ENCODE measurements at places on chromosomes 6 and 20.

DNA sequence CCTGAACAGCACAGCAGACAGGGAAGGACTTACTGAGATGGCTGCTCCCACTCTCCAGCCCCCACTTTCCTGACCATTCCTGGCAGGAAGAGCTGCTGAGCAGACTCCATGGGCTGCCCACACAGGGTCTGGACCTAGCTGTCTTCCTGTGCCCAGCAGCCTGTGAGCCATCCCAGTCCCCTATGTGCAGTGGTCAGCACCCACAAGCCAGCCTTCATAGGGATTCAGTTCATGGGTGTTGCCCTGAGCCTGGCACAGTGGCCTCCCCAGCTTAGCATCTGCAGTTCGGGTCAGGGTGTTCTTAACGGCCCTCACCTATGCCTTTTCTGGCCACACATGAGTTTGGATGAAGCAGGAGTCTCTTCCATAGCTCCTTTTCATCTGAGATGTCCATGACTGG lies 32.0 kb downstream of the UBD start:
- no peak for DNase-seq

DNA sequence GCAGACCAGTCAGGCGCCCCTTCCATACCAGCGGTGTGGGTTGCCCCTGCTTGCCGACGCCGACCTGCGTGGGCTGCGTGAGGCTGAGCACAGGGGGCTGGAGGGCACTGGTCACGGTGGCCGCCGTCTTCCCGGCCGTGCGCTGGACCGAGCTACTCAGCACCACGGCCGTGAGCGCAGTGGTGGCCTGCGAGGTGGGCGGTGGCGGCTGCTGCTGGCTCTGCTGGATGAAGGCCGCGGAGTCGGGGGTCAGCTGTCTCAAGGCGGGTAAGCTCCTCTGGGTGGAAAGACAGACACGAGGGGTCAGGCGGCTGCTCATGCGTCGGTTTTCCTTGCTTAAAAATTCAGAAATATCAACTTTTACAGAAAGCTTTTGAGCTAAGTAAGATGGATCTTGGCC lies 59.2 kb downstream of the TAF4 start:
- no peak for DNase-seq

DNA sequence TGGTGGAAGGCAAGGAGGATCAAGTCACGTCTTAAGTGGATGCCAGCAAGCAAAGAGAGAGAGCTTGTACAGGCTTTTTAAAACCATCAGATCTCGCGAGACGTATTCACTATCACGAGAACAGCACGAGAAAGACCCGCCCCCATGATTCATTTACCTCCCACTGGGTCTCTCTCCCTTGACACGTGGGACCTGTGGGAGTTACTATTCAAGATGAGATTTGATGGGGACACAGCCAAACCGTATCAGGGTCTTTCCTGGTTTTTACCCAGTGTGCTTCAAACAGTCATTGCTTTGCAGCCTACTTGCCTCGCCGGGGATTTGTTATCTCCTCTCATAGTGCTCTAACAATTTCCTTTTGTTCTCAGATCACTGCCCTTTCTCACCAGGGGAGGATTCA lies 108.2 kb downstream of the UST start:
- no peak for DNase-seq

GRCh38 chr6:52115891-52116604 lies 28.6 kb upstream of the PKHD1 start:
- no peak for DNase-seq

- no peak for DNase-seq
Observed at GRCh38 chr6:146240322-146240721, 211.5 kb downstream of the GRM1 start.

- DNase-seq: no peak
Observed at GRCh38 chr6:108837236-108837971, 10.8 kb upstream of the ARMC2 start.

- DNase-seq: no peak
Observed at GRCh38 chr20:45070932-45071632, 29.8 kb downstream of the KCNS1 start.

GRCh38 chr20:50987493-50988210 lies 29.0 kb downstream of the MOCS3 start:
- DNase-seq: peak; percentile 68

GRCh38 chr6:5315881-5316280 lies 54.6 kb downstream of the FARS2 start:
- no peak for DNase-seq

DNA sequence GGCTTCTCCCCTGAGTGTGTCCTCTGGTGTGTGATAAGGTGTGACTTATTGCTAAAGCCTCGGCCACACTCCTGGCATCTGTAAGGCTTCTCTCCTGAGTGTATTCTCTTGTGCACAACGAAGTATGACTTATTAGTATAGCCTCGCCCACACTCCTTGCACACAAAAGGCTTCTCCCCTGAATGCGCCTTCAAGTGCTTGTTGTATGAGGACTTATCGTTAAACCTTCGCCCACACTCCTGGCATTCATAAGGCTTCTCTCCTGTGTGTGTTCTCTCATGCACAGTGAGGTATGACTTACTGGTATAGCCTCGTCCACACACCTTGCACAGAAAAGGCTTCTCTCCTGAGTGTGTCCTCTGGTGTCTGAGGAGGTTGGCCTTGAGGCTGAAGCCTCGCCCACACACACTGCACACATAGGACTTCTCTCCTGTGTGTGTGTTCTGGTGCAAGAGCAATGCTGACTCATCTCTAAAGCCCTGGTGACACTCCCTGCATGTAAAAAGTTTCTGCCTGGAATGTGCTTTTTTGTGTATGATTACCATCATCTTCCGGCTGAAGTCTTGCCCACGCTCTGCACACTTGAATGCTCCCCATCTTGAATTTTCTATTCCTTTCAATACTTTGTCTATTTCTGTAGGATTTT lies 20.4 kb downstream of the ZNF337 start:
- DNase-seq: no peak

DNA sequence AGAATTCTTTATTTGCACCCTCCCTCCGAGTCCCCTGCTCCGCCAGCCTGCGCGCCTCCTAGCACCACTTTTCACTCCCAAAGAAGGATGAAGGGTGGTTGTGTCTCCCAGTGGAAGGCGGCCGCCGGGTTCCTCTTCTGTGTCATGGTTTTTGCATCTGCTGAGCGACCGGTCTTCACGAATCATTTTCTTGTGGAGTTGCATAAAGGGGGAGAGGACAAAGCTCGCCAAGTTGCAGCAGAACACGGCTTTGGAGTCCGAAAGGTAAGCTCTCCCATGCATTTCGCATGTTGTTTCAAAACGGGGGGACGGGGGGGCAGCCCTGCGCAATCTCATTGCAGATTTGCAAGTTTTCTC lies 357 bp downstream of the PCSK2 start:
- DNase-seq: no peak

- DNase-seq: no peak
Observed at GRCh38 chr6:135850882-135851281, 619 bp upstream of the PDE7B start.

DNA sequence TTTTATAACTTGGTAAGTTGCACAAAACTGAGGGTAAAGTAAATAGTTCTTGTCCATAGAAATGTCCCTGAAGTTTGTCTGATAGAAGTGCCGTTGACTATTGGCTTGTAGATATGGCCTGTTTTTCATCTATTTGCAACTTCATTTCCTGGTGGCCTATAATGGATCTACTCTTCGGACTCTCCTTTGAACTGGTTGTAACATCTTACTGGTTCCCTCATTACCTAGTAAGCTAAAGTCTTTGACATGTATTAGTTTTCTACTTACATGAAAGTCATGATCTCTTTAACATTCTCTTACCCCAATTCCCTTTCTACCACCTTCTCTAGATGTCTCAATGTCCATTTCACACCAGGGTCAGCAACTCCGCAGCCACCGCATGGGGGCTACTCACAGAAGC lies 146.3 kb downstream of the GRM4 start:
- DNase-seq: no peak

- DNase-seq: no peak
Observed at GRCh38 chr6:55108134-55109130, 65.9 kb upstream of the HCRTR2 start.

DNA sequence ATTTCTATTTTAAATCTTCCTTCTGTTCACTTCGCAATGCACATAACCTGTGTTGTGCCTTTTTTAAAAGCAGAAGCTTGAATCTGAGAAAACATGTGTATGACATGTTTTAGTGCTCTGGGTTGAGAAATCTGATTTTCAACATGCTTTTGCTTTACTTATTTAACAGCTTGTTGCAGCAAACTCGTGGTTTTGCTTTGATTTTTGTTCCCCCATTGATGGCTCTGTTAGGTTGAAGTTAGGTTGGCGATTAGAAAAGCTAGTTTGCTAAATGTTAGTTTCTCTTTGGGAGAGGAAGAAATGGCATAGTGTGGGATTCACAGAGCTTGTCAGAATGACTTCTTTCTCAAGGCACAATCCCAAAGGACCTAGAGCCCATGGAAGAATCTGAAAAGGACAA lies 170.8 kb downstream of the TMEM242 start:
- DNase-seq: no peak

DNA sequence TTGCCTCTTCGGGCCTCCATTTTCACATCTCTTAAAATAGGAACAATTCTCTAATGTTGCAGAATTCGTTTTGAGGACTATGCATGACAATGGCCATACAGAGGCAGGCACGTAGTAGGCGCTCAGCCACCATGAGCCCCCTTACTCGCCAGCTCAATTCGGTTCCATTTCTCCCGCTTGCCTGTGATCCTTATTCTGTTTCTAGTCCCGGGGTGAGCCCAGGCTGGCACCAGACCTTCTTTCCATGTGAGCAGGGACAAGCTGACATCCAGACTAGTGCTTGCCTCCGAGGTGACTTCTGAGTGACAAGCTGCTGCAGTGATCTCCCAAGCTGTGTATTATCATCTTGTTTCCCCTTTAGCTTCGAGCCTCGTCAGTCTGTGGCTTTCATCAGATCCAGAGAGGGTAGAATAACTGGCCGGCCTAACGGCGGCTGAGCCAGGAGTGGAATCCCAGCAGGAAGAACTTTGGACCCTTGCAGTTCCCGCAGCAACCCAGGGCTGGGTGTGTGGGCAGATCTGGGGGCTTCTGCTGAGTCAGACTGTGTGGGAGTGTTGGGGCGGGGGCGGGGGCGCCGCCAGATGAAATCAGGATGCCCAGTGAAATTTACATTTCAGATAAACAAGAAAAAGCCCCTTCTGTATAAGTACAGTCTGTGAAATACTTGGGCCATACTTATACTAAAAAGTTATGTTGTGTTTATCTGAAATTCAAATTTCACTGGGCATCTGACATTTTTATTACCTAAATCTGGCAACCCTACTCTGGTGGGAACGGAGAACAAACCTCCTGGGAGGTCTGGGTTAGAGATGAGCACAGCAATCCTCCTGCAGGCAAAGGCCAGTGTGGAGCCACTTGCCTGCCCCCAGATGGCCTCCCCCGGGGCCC lies 10.9 kb downstream of the BANF2 start:
- no peak for DNase-seq

GRCh38 chr20:32563311-32564272 lies 21.5 kb downstream of the NOL4L start:
- no peak for DNase-seq

- DNase-seq: no peak
Observed at GRCh38 chr6:163398115-163398514, 16.4 kb upstream of the QKI start.

- DNase-seq: no peak
Observed at GRCh38 chr6:160248538-160248937, 10.1 kb downstream of the SLC22A2 start.

DNA sequence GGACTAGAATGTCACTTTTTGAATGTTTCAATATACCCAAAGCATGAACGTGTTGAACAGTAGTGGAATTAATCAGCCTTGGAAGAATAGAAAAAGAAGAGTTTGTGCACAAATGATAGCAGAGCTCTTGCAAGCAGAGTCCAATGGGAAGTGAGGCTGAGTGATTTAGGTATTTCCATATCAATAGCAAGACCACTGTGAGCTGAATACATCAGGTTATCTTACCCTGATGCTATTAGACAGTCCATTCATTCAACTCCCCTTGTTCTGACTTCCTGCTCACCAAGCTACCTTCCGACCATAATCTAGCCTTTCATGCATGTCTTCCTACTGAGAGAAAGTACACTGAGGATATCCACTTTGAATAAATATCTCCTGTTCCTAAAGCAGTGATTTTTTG lies 349.2 kb upstream of the RNF217 start:
- DNase-seq: no peak

DNA sequence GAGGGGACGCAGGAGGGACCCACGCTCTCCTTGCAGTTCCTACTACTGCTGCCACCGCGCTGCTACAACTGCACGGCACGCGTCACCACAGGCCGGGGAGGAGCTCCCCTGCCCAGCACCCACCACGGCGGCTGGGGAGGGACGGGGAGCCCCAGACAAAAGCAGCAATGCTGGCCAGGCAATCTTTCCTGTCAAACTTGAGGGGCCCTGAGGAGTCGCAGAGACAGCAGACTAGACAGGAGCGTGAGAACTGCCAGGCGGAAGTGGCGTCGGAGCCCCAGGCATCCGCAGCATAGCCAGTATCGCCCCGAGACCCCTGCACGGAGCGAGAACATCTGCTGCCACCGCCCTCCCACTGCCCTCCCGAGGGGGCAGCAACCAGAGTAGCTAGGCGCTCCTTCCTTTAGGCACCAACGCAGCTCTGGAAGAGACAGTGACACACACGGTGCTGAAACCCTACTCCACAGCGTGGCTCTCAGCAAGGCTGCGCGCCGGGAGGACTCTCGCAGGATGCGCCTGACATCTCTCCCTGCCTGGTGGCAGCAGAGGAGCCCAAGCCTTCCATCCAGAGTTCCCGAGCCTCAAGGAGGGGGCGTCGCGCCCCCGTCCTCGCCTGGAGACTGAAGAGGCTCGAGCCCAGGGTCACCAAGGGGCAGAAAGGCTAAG lies 2.2 kb downstream of the TAF4 start:
- no peak for DNase-seq

DNA sequence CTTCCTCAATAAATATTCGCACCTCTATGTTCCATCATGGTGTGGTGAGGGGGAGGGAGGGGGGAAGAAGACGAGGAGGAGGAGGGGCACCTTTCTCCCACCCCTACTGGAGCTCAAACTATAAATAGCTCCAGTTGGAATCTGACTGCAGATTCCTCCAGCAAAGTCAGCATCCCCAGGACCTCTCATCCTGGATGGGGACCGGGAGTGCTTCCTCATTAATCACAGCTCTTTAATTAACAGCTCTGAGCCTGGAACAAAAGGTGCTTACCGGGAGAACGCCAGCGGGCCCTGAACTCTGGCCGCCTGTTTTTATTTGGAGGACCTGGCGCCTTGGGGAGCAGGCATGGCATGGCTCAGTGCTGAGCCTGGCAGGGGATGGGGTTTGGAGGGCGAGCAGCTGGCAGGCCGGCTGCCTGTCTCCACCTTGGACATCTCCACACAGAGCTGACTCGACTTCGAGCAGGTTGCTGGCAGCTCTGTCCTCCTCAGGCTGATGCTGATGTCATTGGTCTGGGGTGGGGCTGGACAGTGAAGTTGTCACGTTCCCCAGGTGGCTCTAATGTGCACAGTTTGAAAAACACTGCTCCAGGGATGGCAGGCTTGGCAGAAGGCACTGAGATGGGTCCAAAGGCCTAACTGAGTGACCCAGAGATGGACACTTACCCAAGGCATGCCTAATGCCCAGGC lies 180.4 kb downstream of the DHX35 start:
- DNase-seq: no peak

- no peak for DNase-seq
Observed at GRCh38 chr6:44057931-44058616, 69.2 kb downstream of the MRPL14 start.

- no peak for DNase-seq
Observed at GRCh38 chr6:123925350-123925749, 121.7 kb downstream of the NKAIN2 start.
